ENCODE measurements at places on chromosomes 13 and 19.

- DNase-seq, result no peak
These were observed 880 bp downstream of the SWSAP1 start for GRCh38 chr19:11375143-11375948.

DNA sequence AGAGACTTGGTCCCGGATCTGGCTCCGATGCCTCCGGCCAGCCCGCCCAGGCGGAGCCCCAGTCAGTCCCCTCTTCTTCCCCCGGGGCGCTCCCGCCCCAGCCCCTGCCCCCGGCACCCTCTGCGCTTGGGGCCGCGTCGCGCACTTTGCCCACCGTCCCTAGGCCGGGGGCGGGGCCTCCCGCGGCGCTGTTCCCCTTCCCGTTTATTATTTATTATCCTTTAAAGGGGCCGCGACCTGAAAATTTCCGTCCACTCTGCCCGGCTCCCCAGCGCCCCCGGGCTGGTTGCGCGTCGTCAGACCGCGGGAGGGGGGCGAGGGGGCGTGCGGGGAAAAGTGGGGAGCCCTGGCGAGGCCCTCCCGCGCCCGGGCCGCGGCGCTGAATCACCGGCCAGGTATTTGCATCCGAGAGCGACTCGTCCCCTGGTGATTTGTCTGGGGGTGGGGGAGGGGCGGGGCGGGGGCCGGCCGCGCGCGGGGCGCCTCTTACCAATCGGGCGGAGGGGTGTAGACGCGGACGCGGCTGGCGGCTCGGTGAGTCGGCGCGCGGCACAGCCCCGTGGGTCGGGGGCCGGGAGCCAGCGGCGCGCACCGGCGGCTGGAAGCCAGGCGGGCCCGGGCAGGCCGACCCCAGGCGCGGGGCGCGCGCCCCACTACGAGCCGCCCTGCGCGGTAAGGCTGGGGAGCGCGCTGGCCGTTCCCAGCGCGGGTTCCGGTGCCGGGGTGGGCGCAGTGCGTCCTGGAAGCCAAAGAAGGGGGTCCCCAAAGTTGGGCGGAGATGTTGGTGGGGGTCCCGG, at the start of gene ARID3A:
Gene ARID3A, plus strand, starts transcription at position 510 of the 797 bp plus-strand sequence. CDS start 3,494 bp downstream, outside the sequence.
- DNase-seq, result no peak

DNA sequence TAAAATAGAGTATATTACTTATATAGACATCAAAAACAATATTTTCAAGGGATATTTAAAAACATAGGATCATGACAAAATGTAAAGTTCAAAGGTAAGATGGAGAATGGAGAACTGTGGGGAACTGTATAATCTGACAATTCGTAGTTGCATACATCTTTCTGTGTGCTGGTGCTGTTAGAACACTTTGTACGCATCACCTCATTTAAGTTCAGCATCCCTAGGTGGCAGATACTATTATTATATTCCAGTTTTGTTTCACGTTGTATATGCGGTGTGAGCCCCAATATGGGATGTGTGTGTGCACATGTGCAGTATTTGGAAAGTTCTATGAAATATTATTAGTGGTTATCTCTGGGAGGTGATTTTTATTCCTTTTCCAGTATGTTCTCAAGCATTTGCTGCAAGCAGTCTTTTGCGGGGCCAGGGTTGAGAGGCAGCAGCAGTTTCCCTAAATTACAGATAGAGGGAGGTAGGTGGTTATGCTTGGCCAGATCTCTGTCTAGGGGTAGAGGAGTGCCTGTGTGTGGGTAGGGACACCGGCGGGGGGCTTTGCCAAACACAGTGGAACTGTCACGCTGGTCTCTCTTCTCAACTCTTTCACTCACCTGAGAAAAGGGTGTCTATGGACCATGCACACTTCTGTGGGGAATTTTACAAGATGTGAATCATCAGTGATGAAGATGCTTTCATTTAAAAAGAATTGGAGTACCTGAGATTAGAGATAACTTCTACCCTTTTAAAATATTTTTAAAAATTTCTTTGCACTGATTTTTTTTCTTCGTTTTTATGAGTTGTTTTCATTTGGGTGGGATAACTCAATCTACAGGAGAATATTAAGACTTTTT, 55.6 kb upstream of the ALOX5AP start:
- DNase-seq, result no peak

DNA sequence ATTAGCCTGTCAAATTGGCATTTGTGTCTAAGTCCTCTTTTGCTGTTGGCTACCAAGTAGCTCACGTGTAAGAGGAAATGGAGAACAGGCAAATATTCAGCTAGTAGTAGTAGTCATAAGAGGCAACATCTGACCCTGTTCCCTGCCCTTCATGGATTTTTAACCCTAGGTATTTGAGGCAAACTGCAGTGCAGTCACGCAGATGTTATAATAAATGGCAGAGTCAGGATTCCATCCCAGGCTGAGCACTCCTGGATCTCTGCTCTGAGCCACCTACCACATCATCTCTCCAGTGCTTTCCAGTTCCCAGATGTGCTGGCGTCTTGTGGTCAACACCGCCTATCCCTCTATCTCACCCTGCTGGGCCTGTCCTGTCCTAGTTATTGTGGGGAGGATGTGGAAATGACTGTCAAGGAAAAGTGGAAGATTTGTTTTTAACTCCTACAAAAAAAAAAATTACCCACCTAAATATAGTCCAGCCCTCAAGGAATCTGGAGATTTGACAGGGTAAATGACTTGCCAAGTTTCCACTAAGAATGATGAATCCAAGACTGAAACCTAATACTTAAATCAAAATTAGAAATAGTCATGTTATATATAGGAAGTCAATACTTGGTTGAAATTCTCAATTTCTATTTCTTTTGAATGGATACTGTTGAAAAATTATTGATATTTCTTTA, 322.9 kb downstream of the GPC6 start:
- no peak for DNase-seq

DNA sequence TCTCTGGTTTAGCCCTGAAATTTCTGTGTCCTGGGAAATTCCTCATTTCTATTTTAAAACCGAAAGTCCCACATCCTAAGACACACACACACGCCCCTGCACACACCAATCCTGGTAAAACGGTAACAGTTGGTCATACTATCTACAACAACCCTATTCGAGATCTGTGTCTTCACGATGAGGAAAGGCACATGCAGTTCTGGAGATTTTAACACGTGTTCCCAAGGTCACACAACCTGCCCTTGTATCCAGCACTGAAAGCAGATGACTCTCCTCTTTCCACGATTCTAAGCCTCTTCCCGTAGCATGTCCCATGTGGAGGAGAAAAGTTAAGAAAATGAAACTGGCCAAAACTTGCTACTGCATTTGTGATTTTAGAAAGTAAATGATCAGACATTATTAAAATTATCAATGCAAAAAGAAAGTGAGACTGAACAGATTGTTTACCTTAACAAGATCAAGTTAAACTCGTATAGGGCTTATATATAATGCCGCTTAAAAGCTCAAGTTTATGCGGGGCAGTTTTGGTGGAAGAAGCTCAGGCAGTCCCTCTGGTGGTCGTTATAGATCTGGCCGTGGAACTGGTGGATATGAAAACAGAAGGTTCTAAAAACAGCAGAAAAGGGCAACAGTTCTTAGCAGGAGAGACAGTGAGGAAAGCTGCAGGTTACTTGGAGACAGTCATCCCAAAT, 32.7 kb downstream of the VSTM1 start:
- no peak for DNase-seq

- no peak for DNase-seq
These were observed 161.1 kb downstream of the LACC1 start for GRCh38 chr13:44040818-44041100.

GRCh38 chr13:62130062-62130970, 714.7 kb upstream of the PCDH20 start:
- DNase-seq, result no peak
